ENCODE measurements at places on chromosomes 1 and 21. TPM values are rescaled to one million over a fixed set of nuclear protein-coding genes. Genes with fewer than 3 reads are reported as not detected.

DSCAM gene
- not detected for total RNA-seq

ATAD3C gene
- 0.51 TPM for total RNA-seq

CEP85 gene
- 25.8 TPM for total RNA-seq

DNA sequence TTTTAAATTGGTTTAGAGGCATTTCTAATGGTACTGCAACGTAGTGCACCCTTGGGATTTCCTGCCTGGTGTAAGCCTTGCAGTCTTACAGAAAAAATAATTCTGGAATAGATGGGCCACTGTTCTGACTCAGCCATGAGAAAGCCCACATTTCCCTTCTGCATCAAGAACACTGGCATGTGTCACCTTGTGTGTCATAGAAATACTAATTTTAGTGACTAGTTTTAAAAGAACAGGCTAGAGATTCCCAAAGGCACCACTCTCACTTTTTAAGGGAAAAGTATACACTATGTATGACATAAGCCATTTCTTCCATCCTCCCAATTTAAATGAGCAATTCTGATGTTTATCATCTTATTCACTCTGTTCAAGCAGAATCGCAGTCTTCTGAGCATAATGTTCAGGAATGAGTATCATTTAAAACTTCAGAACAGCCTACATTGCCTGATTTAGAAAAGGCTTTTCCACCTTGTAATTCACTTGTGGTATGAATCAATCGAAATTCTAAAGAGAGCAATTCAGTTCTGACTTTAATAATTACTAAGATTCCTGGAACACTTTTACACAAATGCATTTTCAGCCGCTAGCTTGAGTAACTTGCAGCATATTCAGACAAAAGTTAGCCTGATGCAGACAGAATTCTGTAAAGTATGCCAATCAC is 18.8 kb downstream of the RGS13 start:
- no peak for DNase-seq

DNA sequence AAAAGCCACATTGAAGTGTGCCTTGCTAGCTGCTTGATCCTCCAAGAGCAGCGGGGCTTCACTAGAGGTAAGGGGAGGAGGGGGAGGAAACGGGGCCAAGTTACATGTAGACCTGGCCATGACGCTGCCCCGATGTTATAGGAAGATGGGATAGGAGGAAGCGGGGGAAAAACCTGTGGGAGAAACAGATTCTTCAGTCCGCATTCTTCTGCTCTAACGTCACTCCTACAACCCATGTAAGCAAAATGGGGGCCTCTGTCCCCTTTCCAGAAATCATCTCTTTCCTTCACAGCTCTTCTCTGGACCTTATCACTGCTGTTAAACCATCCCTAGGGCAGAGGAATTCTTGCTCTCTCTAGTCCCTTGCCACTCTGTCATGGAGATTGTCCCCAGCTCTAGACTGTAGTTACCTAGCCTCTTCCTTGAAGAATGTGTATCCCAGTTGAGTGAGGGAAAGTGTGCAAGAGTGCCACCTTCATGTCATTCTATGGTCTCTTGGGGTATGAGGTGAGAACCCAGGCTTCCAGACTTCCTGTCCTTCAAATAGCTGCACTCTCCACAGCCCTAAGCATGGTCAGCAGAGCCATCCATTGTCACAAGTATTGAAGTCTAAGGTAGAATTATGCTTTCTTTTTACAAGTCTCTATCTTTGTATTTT is 11.4 kb downstream of the PLEKHO1 start:
- peak; percentile 59 for DNase-seq

ARTN gene
- 0.70 TPM for total RNA-seq

F13B gene
- not detected for total RNA-seq

C2CD4D gene
- total RNA-seq, result not detected

DNA sequence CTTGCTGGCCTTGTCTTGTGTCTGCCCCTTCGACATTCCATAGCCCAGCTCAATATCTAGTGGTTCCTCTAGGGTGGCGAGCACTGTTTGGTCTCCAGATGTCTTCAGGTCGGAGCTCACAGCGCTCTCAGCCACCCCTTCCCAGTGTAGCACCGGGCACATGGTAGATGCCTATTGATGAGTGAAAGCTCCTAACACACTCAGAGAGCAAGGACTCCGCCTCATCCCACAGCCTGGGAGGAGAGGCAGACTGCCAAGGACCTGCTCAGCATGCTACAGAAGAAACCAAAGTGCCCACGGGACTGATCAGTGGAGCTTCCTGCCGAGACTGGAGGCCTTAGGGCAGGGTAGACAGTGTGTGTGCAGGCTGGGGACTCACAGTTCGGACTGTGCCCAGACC is 10.9 kb downstream of the PCSK9 start:
- DNase-seq, result no peak

LRRC41 gene
- total RNA-seq, result 52.5 TPM

DNA sequence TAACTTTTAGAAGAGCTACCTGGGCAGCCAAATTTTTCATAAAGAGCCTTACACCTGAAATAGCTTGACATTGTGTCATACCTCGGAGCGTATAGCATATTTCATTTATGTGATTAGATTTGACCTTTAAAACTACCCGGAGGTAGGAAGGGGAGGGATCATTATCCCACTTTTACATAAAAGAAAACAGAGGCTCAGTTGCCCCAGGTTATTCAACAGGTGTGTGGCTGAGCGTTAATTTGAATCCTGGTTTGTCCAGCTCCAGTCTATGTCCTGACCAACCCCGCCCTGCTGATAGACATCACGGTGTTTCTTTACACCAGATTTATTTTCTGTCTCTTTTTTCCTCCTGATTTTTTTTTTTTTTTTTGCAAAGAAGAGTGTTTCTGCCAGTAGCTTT is 39.7 kb downstream of the PBX1 start:
- DNase-seq, result no peak

DNA sequence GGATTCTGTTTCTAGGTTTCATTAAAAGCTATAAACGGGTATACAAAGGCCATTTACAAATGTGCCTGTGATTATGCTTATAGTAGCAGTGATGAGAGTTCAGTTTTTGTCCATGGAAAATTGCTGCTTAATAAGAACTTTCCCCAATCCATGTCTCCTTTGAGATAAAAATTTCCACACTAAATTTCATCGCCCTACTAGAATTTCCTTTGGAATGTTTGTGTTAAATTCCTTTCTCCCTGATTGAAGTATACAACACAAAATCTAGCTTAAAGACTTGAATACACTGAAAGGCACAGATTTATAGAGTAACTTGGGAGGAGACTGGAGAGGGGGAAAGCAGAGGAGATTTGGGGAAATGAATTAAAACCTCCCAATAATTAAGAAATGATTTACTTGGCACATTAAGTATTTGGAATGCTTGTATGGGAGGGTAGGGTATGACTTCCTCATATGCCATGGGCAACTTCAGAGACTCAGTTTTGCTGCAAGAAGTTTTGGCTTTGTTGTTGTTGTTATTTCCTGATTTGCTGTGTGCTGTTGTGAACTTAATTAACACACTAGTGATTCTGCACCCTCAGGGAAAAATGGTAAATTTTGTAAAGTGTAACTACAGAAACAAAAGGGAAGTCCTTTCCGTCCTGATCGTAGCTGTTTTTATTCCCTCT is 157.6 kb upstream of the LMO4 start:
- DNase-seq, result no peak

DNA sequence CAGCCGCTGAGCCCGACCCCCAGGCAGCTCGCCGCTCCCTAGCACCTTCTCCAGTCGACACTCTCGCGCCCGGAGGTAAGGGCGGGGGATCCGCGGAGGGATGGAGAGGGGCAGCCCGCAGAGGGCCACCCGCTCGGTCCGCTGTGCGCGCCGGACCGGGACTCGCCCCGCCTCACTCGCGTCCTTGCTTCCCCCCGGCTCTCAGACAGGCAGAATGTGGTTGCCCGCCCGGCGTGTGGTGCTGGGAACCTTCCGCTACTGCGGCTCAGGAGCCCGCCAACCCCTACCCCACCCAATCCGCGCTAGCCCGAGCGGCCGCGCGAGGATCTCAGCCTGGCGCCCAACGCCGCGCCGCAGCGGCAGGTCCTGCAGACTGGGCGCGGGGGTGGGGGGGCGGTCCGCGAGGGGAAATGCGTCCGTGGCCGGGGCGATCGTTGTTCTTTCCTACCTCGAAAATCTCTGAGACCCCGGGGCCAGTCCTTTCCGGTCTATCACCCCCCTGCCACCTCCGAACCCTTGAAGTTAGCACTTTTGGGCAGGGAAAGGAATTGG is 404 bp downstream of the LRRC8C start:
- peak; percentile 85 for DNase-seq

DNA sequence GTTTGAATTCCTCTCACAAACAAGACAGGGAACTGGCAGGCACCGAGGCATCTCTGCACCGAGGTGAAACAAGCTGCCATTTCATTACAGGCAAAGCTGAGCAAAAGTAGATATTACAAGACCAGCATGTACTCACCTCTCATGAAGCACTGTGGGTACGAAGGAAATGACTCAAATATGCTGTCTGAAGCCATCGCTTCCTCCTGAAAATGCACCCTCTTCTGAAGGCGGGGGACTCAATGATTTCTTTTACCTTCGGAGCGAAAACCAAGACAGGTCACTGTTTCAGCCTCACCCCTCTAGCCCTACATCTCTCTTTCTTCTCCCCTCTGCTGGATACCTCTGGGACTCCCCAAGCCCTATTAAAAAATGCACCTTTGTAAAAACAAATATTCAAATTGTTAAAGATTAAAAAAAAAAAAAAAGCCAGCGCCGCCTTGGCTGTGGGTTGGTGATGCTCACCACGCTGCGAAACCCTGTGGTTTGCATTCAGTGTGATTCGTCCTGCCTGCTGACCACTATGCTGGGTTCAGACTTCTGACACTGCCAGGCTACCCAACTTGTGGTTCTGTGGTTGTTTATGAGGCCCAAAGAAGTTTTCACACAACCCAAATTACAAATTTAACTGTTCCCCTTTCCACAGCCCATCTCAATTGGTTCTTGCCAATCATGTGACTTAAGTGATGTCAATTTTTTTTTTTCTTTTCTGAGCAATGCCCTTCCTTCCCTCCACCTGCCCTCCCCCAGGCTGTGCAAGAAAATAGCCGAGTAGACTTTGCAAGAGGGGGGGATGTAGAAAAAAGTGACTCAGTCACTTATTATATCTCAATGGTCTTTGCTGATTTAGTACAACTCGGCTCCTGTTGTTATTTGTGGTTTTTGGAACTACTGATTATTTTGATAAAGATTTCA is at the start of gene RUNX1:
RUNX1 (minus strand) TSS at position 597 of the 912 bp plus-strand sequence.
- peak; percentile 83 for DNase-seq

DNA sequence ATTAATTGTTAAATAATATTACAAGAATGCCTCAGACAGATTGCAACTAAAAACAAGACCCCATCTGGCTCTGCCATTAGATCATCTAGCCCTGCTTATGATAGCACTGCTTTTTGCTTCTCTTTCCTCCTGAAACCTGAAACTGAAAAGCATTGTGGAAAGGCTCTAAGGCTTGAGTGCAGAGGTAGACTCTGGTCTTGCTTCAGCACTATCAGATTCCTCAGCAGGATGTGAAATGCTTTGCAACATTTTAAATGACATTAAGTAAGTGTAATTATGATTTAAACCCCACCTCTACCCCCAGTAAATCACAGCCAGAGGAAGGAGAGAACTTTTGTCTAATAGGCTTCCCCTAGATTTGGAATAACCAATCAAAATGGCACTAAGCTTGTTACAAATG is 32.9 kb downstream of the PHC2 start:
- DNase-seq, result no peak

DNA sequence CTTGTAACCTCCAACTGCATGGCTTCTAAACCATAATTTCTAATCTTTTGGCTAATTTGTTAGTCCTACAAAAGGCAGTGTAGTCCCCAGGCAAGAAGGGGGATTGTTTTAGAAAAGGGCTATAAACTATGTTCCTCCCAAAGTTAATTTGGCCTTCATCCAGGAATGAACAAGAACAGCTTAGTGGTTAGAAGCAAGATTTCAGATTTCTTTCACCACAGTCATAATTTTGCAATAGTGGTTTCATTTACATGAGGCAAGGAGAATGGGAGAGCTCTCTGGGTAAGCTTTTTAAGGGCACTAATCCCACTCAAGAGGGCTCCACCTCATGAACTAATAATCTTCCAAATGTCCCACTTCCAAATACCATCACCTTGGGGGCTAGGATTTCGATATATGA is 1353.9 kb downstream of the NCAM2 start:
- DNase-seq, result no peak

DNA sequence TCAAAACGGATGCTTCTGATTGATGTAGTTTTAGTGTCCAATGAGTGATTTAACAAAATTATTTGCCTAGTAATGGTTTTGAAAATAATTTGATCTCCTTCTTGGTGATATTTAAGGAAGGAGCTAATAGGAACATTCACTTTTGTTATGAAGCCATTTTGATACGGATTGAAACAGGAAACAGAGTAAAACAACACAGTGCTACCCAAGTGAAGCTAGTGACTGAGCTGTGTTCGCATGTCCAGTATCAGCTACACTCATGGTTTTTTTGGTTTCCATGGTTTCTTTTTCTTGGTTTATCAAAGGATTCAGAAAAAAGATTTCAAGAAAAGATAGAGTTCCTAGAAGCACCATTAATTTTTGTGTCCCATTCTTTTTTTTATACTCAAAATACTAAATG is 40.1 kb upstream of the PLEKHO1 start:
- DNase-seq, result no peak

FCER1G gene
- total RNA-seq, result 11.4 TPM

GRCh38 chr1:150018165-150018564 is 7.6 kb upstream of the OTUD7B start:
- DNase-seq, result no peak

DNA sequence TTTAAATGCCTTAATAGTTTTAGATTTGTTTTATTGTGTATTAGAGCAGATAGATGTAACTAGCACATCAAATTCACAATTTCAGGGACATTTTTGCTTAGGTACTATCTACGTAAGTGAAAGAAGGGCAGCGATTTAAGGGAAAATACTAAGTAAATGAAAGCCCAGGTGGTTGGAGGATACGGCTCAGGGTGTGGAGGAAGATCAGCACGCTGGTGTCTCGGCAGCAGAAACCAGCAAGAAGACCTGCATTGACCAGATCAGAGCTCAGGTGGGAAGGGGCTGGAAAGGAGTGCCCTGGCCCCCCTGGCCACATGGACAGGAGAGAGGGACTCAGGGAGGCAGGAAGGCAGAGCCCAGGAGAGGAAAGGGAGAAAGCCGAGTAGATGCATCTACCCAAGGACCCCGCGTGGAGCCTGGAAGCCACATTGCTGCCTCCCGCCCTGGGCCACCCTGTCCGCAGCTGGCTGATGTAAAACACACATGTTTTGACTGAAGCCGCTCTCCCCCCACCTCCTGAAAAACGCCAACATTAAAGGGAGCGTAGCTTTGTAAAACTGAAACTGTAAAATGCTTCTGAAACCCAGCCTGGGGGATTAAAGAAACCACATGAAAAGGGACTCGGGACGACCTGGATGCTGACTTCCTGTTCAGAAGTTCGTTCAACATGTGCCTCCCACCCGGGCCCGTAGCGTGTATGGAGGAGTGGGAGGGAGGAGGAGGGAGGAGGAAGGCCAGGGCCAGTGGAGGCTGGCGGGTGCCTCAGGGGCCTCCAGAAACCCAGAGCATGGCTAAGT is 72.6 kb upstream of the TARDBP start:
- DNase-seq, result no peak

RGS4 gene
- total RNA-seq, result 10.7 TPM

GRCh38 chr1:22772014-22772413 is 61.4 kb downstream of the EPHB2 start:
- DNase-seq, result no peak
